Left hindlimb (tissue), 1 donor: ENCODE measurements at places on chromosomes 3 and 15.

DNA sequence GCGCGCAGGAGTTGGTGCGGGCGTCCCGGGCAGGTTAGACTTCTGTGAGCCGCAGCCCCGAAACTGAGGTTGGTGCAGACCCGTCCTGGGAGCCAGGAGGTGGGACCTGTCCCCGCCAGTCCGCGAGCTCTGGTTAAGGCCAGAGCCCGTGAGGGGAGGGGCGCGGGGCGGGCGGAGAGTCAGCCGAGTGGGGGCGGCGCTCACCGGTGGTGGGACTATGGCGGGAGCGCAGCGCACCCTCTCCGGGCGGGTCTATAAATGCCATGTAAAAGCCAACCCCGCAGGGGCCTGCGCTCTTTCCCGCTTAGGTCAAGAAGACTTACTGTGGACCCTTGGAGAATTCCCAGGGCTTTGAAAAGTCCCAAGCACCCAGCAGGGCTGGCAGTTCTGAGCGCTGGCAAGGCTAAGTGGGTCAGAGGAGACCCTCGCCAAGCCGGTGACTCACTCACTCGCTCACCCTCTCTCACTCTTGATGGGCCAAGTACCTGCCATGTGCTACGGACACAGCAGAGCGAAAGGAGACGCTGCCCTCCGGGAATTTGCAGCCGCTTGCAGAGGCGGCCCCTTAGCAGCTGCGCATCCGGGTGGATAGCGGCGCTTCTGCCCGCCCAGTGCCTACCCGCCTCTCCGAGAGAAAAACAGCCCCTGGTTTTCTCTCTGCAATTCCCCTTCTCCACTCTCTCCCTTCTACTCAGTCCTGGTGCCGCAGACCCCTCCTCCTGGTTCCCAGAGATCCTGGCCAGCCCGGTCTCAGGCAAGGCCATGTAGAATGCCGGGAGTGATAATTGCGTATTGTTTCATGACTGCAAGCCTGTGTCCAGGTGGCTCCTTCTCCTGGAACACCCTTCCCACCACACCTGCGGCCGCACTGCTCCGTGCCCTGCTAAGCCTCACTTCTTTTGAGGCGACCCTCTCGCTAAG is at the start of gene ALDH1L1:
Gene ALDH1L1, minus strand, starts transcription at position 110 of the 921 bp plus-strand sequence. CDS start 19,607 bp downstream, outside the sequence.
- DNase-seq: peak; percentile 70

- no peak for DNase-seq
Measured at GRCh38 chr3:53486961-53487654, 7.3 kb upstream of the CACNA1D start.

- no peak for DNase-seq
Measured at GRCh38 chr15:96544162-96544756, 213.8 kb downstream of the NR2F2 start.

DNA sequence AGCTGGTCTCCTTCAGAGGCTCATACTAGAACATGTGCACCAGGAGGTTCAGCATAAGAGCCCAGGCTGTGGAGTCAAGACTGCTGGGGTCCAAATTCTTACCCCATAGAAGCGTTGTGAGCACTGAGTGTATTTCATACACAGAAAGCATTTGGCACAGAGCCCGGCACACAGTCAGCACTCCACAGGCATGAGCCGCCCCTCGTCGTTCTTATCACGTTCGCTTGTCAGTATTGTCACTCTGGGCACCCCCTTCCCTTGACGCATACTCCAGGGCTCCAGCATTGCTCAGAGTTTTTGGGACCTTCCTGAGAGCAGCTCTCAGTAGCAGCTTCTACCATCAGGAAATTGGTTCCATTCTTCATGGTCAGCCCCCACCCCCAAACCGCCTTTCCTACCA is 25.2 kb downstream of the CORO2B start:
- DNase-seq: no peak

DNA sequence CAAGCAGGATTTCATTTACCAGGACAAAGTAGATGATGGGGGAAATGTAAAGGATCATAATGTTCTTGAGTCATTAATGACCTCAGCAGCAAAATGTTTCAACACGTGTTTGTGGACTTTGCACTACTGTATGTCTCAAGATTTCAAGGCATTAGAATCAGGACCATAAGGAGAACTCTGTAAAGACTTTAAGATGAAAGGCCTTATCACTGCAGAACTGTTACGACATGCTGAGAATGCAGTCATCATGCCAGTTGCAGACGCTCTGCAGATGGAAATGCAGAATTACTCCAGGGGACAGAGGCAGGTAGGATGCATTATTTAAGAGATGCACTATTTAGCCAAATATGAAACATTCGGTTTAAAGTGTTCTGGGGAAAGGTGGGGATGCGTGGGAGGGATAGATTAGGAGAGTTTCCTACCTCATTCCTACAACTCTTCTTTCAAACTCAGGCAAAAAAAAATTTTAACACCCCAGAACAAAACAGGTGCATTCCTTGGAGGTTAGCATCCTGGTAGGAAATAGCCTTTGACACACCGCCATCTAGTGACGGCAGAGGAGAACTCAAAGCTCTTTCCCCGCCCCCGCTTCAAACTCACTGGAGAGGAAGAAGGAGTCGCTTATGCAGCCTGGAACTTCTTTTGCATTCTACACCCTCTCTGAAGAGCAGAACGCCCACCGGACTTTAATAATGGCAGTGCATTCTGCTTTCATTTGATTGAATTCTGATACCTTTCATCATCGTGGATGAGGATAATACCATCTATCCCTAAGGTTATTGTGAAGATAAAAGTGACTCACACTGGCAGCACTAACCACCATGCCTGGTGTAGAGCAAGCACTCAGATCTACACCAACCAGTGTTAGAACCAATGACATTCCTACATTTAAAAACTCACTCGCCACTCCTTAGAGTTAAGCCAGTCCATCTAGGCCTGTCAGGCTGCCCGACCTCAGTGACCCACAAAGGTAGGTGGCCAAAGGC is 43.1 kb upstream of the TOPAZ1 start:
- peak; percentile 63 for DNase-seq

- peak; percentile 83 for DNase-seq
Measured at GRCh38 chr3:87088993-87089841, 98.3 kb upstream of the VGLL3 start.

DNA sequence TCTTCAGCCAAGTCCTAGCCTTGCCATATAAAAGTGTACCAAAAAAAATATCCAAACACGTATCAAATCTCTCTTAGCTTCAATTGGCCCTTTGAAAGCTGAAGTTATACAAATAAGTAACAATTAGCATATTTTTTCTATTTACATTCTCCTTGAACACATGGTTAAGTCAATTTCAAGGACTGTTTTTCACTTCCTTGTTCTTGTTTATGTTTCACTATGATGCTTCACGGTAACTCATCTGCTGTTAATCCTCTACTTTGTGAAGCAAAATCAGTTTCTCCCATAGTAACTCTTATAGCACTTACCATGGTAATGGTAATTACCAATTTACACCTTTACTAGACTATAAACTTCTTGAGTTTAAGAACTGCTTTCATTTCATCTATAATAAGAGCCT is 10.6 kb upstream of the SPRED1 start:
- DNase-seq: no peak

GRCh38 chr3:196412704-196413103 is 19.5 kb downstream of the UBXN7 start:
- DNase-seq: no peak

GRCh38 chr3:8220291-8220690 is 281.3 kb upstream of the LMCD1 start:
- DNase-seq: no peak

GRCh38 chr15:40274350-40275274 is 8.3 kb downstream of the ANKRD63 start:
- peak; percentile 74 for DNase-seq

DNA sequence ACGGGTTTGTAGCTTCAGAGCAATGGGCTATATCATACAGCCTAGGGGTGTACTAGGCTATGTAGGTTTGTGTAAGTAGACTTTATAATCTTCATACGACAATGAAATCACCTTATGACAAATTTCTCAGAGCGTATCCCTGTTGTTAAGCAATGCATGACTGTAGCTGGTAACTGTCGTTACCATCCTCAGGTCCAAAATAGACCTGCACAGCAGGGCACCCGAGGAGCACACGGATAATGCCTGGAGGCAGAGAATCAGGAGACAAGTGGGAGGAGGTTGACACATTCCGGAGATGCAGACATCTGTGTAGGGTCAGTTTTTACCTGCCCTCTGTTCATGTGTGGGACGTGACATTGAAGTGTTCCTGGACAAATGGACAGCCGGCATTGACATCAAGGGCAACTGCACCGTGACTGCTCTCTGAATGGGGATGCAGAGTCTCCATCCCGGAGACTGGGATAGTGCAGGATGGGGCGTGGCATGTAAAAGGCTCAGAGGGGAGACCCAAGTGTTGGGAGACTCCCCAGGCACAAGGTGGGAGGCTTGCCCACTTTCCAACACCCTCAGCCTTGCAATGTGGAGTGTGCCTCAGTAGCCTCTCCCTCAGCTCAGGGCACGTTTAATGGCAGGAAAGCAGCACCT is 45.9 kb upstream of the PGPEP1L start:
- DNase-seq: no peak

DNA sequence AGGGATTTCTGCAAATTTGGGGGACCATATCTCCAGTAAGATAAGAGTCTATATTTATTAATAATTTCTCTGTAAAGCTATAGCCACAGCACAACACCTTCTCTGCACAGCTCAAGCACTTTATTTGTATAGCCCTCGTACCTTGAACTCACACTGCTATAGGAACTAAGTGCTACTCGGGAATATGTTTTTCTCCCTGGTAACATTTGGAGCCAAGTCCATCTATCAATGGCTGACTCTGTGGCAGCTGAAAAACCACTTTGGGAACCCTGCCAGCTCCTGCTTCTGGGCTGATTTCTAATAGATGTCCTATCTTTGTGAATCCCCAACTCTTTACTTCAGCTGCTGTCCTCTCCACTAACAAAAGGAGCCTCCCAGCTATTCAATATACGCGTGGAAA is 298.5 kb downstream of the GBE1 start:
- DNase-seq: no peak

- no peak for DNase-seq
Measured at GRCh38 chr15:98286831-98287230, 326.3 kb downstream of the ARRDC4 start.

DNA sequence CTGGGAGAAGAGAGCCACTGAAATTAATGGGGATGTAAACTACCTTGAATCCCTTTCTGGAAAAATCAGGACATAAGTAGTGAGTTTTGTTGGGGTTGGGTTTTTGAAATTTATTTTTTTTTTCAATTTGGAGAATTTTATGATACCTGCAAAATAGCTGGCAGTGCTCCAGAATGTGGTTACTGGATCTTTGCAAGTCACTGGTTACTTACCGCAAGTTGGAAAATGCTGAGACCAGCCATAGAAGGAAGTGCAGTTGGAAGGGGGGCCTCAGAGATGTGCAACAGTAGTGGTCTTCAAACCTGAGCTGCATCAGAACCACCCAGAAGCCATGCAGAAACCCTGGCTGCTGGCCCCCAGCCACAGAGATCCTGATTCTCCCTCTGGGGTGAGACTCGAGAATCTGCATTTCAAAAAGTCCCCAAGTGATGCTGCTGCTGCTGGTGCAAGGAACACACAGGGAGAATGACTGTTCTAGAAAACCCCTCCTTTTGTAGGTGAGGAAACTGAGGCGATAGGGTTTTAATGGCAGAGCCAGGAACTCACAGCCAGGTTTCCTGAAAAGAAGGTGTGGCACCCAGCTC is 39.7 kb downstream of the SEMA5B start:
- DNase-seq: no peak

DNA sequence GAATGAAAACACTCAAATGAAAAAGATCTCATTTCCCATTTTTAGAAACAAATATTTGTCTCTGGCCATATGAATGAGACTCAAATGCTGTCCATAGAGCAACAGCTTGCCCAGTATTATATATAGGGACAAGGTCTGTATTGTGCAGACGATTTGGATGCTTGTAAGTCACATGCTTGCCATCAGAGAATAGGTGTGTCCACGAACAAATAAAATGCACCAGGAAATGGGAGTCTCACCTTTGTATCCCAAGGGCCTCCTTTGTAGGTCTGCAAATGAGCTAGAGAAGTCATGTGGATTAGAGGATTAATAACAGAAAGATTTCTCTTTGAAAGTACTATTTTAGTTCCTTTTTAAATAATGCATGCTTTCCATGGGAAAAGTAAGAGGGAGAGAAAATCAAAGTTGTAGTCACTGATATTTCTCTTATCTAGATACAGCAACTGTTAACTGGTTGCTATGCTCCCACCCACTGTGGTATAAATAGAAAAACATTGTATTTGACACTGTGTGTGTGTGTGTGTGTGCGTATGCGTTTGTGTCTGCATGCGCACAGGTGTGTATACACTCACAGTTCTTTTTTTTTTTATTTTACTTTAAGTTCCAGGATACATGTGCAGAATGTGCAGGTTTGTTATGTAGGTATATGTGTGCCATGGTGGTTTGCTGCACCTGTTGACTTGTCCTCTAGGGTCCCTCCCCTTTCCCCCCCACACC is 383.4 kb upstream of the ARRDC4 start:
- DNase-seq: no peak

DNA sequence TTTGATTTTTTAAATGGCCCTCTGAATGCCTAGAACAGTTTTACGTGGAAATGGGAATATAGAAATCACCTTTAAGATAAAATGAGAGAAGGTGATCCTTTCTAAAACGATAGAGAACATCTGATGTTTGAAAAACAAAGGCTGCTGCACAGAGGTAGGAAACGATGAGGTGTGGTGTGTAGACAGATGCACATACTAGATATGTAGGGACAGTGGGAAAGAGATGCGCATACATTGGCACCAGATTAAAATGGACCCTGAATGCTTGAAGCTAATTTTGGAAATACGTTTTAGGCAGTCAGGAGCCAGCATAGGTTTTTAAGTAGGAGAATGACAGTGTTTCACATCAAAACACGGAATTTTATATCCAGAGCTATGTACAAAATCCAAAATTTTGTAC is 29.0 kb downstream of the MAP6D1 start:
- DNase-seq: no peak

GRCh38 chr15:60681353-60681752 is 202.4 kb upstream of the ICE2 start:
- DNase-seq: no peak

- no peak for DNase-seq
Measured at GRCh38 chr3:25056036-25056755, 371.9 kb upstream of the RARB start.

DNA sequence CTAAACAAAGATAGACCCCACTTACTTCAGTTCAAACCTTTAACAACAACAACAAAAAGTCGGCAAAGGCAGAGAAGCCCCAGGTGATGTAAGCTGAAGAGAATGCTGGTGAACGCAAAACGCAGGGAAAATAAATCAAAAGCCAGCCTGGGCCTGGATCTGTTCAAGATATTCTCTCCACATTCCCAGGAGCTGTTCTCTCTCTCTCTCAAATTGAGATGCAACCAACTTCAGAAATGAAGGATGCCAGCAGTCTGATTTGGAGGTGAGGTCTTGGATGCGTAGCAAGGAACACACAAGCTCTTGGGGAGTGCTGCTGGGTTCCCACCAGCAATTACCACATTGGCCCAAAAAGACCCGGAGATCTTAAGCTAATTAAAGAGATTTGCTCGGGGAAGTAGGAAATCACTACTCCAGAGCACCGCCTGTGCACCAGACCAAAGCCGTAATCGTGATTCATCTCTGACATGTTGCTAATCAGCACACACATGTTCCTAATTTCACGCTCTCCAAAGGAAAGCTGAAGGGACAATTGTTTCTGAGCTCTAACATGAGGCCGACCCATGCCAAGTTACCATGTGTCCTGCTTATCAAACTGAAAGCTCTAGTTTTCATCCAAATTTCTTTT is 37.1 kb downstream of the IL17RD start:
- peak; percentile 65 for DNase-seq
